HAP-1 (cell line): ENCODE measurements at places on chromosomes 7 and 10.

DNA sequence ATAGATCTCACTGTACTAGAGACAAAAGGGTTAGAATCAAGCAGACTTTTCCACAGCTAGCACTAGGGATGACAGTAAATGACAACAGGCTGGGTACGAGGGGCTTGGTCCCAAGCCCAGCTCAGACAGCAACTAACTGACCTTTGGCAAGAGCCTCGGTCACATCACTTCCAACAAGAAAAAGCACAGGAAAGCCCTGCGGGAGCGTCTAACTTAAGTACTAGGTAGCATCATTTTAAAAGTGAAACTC, 22.8 kb downstream of the CALML3 start:
- DNase-seq, result no peak

GRCh38 chr7:19530261-19530660, 178.6 kb downstream of the POLR1F start:
- no peak for DNase-seq

DNA sequence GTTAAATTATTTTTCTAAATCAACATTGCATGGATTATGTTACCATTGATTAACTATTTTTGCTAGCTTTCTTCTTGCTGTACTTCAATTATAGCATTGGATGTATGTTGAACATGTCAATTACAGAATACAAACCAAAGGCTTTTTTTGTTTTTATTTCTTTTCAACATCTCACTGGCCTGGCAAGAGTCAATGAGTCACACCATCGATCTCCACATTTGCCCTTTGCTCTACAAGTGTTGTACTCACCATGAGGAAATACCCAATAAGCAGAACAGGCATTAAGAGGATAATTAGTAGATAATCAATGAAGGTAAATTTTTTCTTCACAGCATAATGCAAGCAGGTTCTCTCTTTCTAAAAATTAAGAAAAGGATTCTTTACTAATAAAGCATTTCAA, 23.3 kb downstream of the ANKRD22 start:
- DNase-seq, result no peak

GRCh38 chr10:124624466-124624865, 119.7 kb downstream of the FAM53B start:
- no peak for DNase-seq

DNA sequence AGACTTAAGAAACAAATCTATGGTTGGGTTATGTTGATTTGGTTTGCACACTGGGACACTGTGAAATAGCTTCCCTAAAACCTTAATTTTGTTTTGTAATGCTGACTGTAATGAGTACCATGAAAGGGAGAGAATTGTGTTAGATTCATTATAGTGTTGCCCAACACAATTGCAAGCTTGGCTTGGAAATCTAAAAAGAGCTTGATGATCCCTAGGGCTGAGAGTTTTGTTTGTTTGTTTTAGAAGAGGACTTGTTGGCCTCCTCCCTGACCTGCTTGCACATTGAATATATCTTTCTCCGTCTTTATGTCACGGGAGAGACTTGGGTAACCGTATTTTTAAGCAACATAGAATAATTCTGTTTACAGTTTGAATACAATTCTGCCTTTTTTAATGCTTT, 410.1 kb downstream of the ARL4A start:
- DNase-seq, result no peak

DNA sequence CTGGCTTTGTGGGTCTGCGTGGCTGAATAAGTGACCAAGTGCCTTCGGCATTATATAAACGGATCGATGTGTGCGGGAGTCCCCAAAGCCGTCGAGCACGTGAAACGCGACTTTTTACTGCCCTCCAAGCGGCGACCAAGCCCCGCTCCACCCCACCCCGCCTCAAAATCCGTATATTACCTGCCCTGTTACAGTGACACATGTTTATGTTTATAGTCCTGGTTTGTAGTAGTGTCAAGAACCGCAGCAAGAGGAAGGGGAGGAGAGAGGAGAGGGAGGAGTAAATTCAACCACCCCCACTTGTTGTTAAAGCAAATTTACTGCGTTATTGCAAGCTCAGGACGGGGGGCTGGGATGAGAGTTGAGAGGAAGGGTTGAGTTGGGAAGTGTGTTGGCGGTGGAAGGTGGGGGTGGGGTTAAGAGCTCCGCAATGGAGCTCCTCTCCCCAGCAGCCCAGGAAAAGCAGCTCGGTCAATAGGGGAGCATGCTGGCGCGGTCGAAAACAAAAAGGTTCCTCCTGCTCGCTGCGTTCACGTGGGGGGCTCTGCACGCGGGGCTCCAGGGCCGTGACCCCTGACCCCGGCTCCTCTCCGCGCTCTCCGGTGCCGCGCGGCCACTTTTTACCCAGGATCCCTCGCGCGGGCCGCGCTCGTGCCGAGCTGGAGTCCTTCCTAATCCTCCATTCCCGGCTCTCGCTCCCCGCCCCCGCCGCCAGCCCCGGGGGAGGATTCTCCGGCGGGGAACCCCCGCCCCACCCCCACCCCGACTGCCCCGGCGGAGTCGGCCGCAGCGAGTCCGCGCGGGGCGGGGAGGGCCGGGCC, at the start of gene SKIDA1:
Gene SKIDA1 (minus strand): TSS at position 316 of the 821 bp plus-strand sequence. CDS start 7,860 bp downstream, outside the sequence.
- DNase-seq, result peak; percentile 96

DNA sequence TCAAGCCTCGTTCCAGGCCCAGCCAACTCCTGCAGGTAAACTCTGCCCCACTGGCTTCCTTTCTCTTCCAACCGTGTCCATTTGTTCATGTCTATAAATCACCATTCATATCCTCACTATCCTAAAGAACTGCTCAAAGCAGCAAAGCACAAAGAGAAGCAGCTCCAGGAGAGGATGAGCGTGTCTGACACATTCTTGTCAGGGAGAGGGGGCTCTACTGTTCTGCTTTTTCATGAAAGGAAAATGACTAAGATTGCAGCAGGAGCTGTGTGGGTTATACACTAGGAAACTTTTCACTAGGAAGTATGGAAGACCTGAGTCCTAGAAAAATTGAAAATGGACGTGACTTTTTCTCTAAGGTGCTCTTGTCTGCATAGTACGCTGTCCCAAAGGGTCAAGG, 16.7 kb downstream of the AGFG2 start:
- DNase-seq, result no peak

DNA sequence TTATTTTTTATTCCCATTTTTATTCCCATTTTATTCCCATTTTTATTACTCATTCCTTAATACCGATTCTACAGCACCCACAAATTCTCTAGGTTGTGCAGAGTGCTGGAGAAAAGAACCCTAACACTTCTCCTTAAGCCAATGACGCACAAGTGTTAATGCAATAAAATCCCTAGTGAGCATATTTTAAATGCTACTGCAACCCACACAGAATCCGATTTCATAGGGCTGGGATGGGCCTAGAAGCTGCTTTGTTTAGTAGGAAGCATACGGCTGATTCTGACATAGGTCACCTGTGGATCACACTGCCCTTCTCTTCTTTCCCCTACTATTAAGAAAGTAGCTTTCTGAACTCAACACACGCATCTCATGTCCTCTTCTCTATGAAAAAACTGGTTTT, 45.1 kb upstream of the CABCOCO1 start:
- DNase-seq, result no peak

GRCh38 chr7:14851610-14852009, 50.9 kb downstream of the DGKB start:
- DNase-seq, result no peak

DNA sequence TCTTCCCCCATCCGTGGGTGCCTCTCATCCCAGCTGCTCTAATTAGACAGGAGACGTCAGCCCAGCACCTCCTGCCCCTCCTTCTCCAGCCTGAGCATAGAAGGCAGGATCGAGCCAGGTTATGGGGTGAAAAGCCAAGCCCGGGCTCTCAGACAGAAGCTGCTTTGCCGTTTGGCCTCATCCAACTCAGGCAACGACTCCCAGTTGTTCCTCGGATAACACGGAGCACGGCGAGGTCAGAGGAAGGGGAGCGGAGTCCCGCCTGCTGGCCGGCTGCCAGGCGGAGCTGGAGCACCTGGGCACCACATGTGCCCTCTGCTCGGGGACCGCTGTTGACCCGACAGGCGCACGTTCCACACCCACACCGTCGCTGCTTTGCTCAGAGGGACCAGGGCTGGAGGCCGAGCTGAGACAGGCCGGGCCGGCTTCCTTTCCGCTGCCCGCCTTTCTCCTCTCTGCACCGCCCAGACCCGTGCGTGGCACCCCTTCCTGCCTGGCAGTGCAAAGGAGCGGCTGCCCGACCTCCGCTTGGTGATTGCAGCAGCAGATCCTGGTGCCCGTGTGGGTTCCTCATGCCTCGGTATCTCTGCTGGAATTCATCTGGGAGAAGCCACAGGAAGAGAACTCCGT, 21.6 kb upstream of the UNCX start:
- DNase-seq, result no peak

DNA sequence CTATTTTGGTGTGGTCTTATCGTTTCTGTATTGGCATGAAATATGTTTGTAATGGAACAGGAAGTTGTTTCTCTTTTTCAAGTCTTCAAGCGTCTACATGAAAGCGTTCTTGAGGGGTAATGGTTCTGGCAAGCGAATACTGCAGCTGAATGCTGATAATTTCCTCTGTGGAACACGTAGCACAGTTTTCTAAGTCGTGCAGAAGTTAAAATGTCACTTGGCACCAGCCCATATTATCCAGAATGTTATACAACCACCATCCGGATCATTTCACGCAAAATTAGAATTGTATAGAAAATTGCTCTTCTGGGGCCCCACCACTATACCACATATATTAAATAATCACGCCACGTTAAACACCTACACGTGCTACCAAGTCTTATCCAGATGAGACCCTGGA, 354.3 kb downstream of the CALN1 start:
- no peak for DNase-seq

GRCh38 chr7:3892157-3892556, 591.1 kb downstream of the SDK1 start:
- no peak for DNase-seq

GRCh38 chr10:82738592-82738991, 863.6 kb downstream of the NRG3 start:
- DNase-seq, result no peak

DNA sequence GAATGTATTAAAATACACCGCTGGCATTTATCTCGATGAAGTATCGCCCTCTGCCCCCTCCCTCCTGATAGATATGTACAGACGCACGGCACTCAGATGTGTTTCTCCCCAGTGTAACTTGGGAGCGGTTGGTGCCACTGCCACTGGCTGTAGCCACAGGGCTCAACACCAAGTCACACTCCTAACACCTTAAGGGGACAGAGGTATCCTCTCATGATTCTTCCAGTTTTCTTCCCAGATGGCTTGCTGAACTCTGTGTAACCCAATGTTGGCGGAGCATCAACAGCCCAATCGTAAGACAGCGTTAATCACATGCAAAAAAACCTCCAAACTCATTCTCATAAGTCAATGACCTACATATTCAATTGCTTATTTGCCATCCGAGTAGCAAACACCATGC, 35.5 kb downstream of the CTBP2 start:
- no peak for DNase-seq

DNA sequence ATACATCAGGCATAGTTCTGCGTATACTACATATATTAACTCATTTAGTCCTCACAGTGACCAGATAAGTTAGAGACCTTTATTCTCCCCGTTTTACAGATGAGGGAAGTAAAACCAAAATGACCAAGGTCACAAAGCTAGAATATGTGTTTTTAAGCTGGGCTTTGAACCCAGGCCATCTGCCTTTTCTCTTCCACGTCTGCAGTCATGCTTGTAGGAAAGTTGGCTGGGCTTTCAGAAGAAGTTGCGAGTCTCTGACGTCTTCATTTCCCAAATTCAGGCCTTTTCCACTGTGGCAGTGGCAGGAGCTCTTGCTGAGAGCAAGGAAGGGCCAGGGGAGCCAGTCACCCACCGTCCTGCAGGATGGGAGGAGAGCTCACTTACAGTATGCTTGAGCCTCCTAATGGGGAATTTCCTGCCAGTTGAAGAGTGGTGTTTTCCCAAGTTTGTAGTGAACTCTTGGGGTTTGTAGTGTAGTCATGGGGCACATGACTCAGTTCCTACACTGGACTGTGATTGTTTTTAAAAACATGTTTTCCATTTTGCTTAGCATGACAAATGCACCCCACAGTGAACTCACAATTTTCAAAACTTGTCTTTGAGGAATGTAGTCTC, 34.2 kb downstream of the CYP17A1 start:
- no peak for DNase-seq

DNA sequence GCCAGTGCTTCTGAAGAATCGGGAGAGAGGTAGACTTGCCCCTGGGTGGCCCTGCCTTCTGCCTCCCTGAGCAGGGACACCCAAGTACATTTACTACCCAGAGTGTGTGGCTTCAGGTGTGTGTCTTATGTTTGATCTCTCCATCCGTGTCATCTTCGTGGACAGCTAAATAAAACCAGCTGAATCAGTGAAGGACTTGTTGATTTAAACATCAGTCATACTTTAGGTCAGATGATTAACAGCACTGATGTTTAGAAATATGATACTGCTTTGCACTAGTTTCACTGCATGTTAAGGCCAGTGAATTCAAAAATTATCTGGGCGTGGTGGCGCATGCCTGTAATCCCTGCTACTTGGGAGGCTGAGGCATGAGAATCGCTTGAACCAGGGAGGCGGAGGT, 4.0 kb downstream of the MTG1 start:
- DNase-seq, result no peak

DNA sequence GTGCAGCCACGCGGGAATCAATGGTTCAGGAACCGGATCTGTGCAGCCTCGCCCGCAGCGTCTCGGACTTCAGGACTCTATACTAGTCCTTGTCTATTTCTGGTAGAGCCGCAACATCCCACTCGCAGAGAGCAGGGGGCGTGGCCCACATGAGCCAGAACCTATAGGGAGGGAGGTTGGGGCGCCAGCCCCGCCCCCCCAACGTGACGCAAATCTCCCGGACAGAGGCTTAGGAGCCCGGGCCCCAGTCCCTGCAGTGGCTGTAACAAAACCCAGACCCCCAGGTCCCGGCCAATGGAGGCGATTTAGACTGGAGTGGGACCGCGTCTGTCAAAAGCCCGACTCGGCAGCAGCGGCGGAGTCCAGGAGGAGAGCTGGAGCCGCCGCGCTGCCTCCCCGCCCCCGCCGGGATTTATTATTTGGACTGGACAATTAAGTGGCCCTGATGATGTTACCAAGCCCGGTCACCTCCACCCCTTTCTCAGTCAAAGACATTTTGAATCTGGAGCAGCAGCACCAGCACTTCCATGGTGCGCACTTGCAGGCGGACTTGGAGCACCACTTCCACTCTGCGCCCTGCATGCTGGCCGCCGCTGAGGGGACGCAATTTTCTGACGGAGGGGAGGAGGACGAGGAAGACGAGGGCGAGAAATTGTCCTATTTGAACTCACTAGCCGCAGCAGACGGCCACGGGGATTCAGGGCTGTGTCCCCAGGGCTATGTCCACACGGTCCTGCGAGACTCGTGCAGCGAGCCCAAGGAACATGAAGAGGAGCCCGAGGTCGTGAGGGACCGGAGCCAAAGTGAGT, at the start of gene NKX2-3:
Gene NKX2-3 (plus strand): TSS at position 256 of the 809 bp plus-strand sequence. CDS start 190 bp downstream, at position 446.
- peak; percentile 95 for DNase-seq

GRCh38 chr7:128781126-128781525, 5.5 kb upstream of the OPN1SW start:
- DNase-seq, result no peak

- no peak for DNase-seq
Measured at GRCh38 chr10:29598851-29599311, 35.9 kb downstream of the SVIL start.

DNA sequence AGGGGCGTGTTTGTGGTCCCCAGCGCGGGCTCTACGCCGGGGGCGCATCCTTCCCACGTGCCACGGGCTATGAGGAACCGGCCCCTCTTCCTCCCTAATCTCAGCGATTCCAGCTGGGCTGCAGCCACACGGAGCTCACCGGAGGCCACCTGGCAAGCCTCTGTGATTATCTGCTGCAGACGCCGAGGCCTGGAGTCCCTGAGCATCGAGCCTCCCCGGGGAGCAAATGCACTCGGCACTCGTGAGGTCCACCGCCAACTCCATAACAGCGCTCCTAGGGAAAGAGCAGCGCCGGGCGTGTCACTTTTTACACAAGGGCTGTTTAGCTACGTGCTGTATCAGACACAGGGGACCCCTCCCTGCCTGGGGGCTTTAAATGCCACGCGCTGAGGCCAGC, 101.2 kb downstream of the DYNC2I1 start:
- DNase-seq, result peak; percentile 27
